ENCODE measurements at places on chromosomes 7 and 10.

- no peak for DNase-seq
These were observed 34.3 kb upstream of the WNT16 start for GRCh38 chr7:121294448-121294992.

- DNase-seq: no peak
These were observed 2.5 kb upstream of the KPNA7 start for GRCh38 chr7:99210265-99210970.

- no peak for DNase-seq
These were observed 97.5 kb upstream of the CCDC6 start for GRCh38 chr10:60003651-60004523.

DNA sequence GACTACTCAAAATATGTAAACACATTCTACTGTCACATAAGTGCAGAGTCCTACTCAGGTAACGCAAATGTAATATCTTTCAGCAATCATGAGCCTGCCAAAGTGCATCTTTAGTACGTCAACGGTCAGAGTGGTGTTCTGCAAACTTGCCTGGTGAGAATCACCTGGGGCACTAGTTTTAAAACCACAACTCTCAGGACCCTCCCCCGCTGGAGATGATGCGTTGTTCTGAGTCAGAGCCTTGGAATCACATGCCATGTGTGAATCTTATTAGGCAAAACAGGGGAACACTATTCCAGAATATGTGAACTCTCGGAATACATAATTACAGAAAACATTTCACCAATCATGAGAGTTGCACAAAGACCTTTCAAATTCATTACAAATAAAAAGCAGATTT lies 115.7 kb downstream of the TPK1 start:
- no peak for DNase-seq

- DNase-seq: peak; percentile 35
These were observed 27.1 kb downstream of the PRLHR start for GRCh38 chr10:118568327-118568848.

DNA sequence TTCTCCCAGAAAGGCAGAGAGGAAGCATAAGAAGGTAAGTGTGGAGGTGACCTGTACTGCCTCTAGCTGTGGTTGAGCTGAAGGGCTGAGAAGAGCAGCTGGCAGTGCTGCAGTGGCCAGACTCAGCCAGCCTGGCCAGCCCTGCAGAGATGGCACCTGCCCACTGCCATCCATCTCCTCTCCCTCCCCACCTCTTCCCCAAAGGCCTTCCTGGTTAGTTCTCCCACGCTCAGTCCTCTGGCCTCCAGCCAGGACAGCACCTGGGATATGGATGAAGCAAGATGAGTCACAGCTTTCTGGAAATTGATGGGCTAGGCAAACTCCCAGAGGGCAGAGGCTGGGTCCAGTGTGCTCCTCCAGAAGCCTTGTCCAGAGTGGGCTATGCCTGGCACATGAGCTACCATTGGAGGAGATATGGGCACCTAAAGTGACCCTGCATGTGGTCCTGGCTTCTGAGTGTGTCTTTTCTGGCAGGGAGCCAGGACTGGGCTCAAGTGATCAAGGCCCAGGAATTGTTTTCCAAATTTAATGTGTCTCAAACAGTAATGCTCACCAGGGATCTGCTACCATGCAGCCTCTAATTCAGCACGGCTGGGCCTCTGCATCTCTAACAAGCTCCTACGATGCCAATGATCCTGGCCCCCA lies 81.0 kb upstream of the CACUL1 start:
- no peak for DNase-seq

DNA sequence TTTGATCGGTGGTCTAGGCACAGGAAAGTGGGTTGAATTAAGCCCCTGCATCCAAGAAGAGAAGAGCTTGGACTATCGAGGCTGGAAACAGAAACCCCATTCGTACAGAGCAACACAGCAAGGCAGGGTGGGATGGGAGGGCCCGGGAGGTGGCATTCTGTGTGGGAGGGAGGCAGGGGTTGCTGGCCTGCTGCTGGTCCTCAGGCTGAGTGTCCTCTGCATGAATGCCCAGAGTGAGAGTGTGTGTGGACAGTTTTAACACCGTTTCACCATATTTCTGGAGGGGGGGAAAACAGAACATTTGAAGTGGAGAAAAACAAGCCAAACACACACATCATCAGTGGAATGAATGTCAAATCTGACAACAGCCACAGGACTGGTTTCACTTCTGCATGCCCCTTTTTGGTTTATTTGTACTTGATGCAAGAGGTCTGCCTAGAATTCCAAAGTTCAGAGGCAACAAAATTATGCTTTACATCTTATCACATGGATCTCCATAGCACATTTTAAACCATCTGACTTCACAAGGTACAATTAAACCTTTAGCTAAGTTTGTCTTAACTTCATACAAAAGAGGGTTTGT lies 11.1 kb upstream of the ENO4 start:
- no peak for DNase-seq

- DNase-seq: no peak
These were observed 672 bp downstream of the GTPBP4 start for GRCh38 chr10:988667-989545.

DNA sequence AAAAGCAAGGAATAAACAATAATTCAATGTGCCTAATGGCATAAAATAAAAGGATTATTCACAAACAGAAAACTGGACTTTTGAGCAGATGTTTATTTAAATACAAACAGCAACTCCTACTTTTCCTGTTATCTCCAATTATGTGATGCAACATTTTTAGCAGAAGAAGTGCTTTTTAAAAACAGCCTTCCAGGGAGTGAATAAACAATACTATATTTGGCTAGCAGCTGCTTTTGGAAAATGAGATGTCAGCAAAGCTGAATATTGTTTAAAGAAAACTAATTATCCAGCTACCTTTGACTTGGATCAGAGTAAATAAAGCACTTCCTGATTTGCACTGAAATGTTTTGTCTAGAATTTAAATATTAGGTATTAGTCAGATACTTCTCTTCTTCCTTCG lies 23.2 kb downstream of the CDK1 start:
- DNase-seq: no peak

DNA sequence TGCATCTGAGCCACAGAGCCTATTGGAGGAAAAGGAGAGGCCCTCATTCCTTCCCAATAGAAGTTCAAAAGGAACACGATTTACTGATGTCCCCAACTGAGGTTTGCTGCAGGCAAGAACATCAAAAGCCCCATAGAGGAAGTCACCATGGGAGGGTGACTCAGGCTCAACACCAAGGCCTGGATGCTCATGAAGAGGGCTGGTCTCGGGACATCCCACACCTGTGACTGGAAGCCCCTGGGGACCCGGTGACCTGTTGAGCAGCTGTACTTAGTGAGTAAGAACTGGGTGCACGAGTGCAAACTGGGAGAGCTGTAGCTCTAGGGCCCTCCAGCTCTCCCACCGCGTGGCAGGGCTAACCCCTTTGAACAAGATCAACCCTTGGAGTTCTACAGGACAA lies 38.0 kb downstream of the CYTH3 start:
- DNase-seq: no peak

DNA sequence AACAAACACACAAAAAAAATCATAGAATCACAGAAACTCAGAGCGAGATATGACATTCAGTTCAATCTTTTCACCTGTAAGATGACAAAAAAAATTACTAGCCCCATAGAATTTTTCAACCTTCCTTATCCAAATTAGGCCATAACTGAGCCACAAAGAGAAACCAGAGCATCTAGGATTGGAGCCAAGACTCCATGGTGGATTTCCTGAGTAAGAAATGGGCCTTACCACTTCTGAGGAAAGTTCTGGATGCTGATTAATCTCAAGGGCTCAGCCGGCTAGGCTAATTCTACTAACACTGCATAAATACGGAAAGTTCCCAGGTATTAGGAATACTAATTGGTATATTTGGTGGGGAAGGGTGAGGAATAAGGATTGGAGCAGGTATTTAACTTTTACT lies 16.8 kb downstream of the LIPM start:
- no peak for DNase-seq

GRCh38 chr7:68813551-68814080 lies 784.7 kb upstream of the AUTS2 start:
- no peak for DNase-seq

GRCh38 chr7:43396187-43396740 lies 186.6 kb upstream of the STK17A start:
- no peak for DNase-seq

DNA sequence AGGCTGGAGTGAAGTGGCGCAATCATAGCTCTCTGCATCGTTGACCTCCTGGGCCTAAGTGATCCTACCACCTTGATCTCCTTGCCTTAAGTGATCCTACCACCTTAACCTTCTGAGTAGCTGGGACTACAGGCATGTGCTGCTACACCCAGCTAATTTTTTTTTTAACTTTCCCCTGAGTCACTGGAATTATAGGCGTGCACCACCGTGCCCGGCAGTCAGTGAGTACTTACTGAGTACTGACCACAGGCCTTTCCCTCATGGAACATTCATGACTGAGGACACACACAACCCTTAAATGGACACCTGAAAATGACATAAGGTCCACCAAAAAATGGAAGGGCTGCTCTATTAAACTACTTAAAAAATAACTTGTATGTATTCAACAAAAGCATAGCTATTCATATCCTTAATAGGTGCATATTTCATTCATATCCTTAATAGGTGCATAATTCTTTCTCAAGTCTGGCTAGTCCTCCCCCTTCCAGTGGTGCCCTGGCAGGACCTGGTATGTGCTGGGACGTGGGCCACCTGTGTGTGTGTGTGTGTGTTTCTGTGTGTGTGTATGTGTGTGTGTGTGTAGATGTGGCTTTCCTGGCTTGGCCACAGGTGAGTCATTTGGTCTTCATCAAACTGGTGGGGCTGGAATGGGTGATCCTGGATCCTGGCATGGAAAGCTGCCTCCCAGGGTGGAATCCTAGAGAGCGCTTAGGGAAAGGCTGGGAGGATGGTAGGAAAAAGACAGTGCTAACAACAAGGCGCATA lies 3.5 kb downstream of the FAM180A start:
- no peak for DNase-seq

- no peak for DNase-seq
These were observed 155.8 kb upstream of the TAC1 start for GRCh38 chr7:97576043-97576442.

DNA sequence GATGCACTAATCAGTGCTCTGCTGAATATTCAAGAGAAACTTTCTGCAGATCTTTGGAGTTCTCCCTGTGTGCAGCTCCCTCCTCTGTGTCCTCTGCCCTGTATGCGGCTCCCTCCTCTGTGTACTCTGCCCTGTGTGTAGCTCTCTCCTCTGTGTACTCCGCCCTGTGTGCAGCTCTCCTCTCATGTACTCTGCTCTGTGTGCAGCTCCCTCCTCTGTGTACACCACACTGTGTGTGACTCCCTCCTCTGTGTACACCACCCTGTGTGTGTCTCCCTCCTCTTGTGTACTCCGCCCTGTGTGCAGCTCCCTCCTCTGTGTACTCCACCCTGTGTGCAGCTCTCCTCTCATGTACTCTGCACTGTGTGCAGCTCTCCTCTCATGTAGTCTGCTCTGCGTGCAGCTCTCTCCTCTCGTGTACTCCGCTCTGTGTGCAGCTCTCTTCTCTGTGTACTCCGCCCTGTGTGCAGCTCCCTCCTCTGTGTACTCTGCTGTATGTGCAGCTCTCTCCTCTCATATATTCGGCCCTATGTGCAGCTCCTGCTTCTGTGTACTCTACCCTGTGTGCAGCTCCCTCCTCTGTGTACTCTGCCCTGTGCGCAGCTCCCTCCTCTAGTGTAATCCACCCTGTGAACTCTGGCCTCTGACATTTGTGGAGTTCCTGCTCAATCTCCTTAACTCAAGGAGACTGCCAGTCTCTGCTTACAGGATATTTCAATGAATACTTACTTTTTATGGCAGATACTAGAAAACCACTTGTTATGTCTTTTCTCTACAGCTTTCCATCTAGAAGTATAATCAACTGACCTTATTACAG lies 280.4 kb downstream of the GLRX3 start:
- DNase-seq: no peak

- DNase-seq: no peak
These were observed 22.4 kb downstream of the ZFAND2A start for GRCh38 chr7:1137517-1138167.

- no peak for DNase-seq
These were observed 14.2 kb upstream of the FRMPD2 start for GRCh38 chr10:48288661-48289060.

DNA sequence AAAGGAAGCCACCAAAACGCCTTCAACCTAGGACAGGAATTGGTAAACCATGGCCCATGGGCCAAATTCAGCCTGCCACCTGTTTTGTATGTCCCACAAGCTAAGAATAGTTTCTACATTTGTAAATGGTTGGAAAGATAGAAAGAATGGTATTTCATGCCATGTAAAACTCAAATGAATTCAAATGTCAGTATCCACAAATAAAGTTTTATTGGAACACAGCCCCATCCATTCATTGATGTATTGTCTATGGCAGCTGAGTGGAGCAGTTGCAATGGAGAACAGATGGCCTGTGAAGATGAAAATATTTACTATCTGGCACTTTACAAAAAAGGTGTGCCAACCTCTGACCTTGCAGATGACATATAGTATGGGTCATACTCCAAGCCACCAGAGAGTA lies 236.9 kb downstream of the CREB5 start:
- no peak for DNase-seq

DNA sequence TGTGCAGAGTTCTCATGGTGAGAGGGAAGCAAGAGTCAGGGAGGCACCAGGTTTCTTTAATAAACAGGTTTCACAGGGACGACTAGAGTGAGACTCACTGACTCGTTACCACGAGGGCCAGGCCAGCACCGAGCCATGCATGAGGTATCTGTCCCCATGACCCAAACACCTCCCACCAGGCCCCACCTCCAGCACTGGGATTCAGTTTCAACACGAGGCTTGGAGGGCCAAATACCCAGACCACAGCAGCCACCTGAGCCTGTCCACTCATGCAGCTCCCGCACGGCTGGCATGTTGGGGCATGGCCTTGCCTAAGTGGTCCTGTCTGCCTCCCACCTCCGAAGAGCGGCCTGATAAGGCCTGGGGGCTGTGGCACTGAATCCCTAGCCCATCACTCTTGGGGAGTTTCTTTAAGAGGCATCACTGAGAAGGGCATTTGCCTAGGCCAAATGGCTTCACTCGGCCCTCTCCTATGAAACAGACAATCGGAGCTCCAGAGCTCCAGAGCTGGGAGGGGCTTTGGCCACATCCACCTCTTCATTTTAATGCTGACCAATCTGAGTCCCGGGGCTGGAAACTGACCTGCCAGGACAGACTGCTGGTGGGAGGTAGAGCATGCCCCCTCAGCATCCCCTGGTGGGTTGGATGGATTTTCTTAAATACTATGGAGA lies 157.8 kb downstream of the DNAJB6 start:
- no peak for DNase-seq
